ENCODE measurements at places on chromosomes 12 and 14.

DNA sequence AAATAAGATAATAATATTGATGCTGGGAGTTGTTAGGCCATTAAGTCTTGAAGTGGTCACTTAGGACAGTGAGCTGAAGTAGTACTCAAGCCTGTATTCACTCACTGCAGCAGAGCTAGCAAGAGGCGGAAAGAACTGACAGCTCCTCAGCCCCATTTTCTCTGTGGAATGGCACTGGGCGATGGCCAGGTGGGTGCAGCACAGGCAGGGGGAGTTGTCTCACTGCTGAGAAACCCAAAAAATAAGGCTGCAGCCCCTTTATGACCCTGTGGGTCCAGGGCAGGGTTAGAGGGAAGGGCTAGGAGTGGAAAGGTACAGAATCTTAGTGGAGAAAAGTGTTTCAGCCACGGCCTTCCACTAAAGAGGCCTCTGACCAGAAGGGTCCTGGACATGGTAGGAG is 35.5 kb downstream of the PDZRN4 start:
- no peak for DNase-seq

DNA sequence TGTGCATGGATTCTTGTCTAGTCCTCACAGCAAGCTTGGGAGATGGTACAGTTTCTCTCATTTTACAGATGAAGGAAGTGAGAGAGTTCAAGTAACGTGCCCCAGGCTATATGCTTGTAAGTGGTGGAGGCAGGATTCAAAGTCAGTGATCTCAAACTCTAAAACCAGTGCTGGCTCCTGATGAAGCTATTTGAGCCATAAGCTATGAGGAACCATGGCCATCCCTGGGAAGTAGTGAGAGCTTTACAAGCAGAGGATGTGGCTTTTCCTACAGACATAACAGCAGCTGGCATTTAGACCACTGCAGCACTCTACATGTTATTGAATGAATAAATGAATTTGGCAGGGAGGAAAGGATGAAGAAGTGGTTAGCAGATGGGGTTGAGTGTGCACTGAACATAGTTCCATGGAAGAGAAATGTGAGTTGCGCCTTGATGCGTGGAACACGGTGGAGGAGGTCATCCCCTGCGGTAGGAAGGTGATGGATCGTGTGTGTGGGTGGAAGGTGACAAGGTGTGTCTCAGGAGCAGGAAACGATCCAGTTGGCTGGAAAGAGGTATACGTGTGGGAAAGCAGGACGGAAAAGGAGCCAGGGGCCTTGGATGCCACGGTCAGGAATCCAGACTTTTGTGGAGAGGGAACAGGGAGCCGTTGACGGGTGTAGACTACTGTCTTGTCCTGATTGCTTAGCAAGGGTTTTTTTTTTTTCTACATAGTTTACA is 65.2 kb downstream of the RFX4 start:
- DNase-seq = no peak

- DNase-seq = no peak
Measured at GRCh38 chr12:115324949-115325593, 641.1 kb upstream of the TBX3 start.

GRCh38 chr12:46303039-46303666 is 34.3 kb upstream of the SLC38A1 start:
- DNase-seq = peak; percentile 7

DNA sequence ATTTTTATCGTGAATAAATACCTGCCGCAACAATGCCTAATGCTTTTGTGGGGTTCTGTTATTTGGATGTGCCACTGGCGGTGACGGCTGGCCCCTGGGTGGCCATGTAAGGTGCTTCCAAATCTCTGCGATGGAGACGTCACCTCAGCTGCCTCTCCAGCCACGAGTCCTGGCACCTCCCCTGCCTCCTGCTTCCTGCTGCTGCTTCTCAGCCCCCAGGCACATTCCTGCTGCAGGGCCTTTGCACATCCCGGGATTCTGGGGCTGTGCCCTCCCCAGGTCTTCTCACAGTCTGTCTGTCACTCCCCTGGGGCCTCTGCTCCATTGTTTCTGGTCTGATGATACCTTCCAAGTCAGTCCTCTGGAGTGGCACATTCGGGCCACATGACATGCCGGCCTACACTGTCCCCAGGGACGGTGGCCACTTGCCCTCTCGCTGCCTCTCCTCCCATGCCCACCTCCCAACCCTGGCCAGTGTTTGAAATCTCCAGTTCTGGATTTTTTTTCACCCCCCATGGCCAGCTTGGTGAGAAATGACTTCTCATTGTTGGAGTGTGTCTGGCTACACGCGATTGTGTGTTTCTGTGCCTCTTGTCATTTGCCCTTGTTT is 151.8 kb downstream of the KIF26A start:
- no peak for DNase-seq

DNA sequence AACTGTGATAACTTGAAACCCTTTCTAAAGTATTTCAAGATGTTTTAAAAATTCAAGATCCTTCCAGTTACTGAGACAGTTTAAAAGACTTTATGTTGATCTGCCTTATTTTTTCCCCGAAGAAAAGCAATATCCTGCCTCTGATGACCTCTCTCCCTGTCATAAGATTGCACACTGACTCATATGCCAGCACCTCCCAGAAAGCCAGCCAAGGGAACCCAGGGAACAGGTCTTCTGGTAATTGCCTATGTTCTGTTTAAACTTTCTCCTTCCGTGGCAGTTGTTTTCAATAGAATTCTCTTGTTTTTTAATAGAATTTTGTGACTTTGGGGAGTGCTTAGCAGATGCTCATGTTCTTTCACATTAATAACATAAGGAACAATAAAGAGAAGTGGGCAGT is 300.2 kb upstream of the PRKD1 start:
- no peak for DNase-seq

DNA sequence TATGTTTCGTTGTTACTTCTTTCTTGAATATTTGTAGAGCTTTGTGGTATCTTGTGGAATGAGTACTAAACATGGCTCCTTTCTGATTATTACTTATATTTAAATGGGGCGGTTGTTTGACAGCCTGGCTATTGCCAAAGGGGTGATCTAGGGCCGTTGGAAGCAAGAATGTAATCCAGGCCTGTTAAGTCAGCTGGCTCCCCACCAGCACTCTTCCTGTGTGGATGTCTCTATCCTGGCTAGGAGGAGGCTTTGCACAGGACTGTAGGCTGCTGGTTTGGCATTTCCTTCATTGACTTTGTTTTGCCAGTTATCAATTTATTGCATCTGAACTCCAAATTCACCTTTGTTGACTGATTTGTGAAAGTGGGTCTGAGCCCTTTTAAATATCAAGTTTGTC is 5.6 kb downstream of the FAM234B start:
- no peak for DNase-seq

GRCh38 chr14:89922031-89922907 is 32.3 kb downstream of the EFCAB11 start:
- no peak for DNase-seq

GRCh38 chr14:61119006-61119405 is 138.0 kb downstream of the SLC38A6 start:
- DNase-seq = no peak

GRCh38 chr14:98175436-98175835 is 1096.6 kb downstream of the BCL11B start:
- DNase-seq = no peak

- no peak for DNase-seq
Measured at GRCh38 chr12:2686280-2686646, 108.5 kb upstream of the FKBP4 start.

DNA sequence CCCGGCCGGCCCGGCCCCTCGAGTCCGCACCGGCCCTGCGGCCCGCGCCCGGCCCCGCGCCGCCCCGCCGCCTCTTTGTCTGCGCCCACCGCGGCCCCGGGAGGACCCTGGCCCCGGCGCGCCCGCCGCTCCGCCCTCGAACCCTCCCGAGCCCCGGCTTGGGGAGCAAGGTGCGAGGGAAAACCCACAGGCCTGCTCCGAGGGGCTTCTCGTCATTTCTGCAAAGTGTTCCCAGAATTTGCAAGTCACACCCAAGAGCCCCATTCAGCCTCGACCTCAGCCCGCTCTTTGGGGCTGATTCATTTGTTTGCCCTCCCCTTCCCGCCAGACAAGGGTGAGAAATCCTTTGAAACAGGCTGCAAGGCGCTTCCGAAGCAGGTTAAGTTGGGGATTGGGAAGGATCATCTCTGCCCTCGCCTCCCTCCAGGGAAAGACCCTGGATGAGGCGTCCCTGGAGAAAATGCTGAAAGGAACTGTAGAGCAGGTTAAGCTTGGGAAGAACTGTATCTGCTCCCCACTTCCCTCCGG is 325 bp upstream of the CLIP1 start:
- DNase-seq = peak; percentile 12

- DNase-seq = peak; percentile 74
Measured at GRCh38 chr14:79567306-79567705, 644.0 kb downstream of the DIO2 start.

DNA sequence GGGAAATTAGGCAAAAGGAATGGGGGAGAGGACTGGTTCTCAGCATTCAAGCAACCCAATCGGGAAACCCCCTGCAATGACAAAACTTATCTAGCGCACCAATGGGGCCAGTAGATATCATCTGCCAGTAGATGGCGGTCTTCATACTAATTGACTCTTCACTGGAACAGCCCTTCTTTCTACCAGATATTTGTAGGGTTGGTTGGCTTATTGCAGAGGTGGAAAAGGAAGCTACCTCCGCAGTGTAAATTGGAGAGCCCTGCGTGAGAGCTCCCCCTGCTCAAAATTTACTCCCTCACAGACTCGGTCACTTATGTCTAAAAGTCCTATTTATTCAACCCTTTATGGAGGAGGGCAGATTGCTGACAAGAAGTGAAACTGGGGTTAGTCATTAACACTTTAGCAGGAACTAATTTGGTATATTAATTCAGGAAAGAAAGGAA is 166.1 kb upstream of the CCND2 start:
- peak; percentile 18 for DNase-seq

- DNase-seq = peak; percentile 57
Measured at GRCh38 chr14:79658221-79658620, 553.1 kb downstream of the DIO2 start.

DNA sequence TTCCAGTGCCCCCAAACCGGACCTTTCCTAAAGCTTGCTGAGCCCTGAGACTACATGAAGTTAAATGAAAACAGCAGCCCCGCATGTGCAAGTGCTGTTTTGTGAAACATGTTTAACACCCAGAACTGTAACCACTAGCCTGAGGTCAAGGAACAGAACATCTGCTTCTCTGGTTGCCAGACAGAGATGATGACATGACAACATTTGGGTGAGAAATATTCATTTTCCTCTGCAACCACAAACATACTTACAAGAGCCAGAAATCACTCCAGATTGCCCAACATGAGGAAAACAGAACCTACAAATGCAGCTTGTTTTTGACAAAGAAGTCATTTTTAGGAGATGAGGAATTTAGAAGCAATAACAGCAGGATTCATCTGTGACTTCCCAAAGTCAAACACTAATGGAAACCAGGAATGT is 110.4 kb downstream of the BCAT1 start:
- DNase-seq = no peak

All from NCI-H1694 treated with DMSO at 0.1 percent for 48 hours (cell line).